ENCODE measurements at places on chromosomes 5 and 9.

DNA sequence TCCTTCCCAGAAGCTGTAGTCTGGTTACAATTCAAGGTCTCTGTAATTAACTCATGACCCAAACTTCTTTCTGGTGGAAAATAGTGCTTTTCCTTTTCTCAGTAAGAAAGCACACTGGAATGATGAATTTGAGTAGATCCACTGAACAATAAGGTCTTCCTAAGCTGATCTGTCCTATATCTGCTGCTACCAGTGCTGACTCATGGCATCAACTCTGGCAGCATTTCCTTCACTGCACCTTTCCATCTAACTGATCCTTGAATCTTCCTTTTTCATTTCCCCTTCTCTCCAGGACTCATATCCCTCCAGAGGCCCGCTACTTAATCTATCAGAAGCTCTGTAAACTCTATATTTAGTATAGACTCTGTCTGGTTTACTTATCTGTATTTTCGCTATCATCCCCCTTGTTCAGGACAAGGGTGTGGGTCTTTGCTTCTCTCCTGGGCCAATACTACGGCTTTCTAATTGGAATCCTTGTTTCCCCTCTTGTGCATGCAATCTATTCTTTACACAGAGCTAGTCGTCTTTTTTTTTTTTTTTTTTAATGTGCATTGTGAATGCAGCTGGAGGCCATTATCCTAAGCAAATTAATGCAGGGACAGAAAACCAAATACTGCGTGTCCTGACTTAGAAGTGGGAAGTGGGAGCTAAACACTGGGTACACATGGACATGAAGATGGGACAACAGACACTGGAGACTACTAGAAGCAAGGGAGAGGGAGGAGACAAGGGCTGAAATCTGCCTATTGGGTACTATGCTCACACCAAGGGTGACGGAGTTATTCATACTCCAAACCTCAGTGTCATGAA is 192.2 kb upstream of the RPS23 start:
- no peak for DNase-seq

- no peak for DNase-seq
These were observed 351.1 kb upstream of the IRX2 start for GRCh38 chr5:3102531-3102930.

- DNase-seq: no peak
These were observed 133.4 kb downstream of the ESM1 start for GRCh38 chr5:54852007-54852406.

GRCh38 chr5:6941631-6942030 is 228.4 kb downstream of the TENT4A start:
- DNase-seq: no peak

- DNase-seq: no peak
These were observed 61.3 kb upstream of the TYRP1 start for GRCh38 chr9:12631866-12632265.

- no peak for DNase-seq
These were observed 545.2 kb upstream of the ACO1 start for GRCh38 chr9:31839273-31839672.

GRCh38 chr9:114285166-114285867 is 37.6 kb upstream of the ORM1 start:
- no peak for DNase-seq

DNA sequence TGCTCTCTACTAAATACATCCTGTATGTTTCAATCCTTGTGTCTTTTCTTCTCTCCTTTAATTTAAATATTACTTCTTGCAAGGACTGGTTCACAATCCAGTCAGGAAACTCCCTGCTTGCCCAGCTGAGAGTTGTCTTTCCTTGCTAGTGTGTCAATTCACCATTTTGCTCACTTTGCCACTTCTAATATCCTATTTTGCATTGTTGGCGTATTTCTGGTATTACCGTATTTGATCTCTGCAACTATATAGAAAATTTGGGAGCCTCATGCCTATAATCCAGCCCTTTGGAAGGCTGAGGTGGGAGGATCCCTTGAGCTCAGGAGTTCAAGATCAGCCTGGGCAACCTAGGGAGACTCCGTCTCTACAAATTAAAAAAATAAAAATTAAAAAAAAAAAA is 90.5 kb upstream of the TTC23L start:
- no peak for DNase-seq

DNA sequence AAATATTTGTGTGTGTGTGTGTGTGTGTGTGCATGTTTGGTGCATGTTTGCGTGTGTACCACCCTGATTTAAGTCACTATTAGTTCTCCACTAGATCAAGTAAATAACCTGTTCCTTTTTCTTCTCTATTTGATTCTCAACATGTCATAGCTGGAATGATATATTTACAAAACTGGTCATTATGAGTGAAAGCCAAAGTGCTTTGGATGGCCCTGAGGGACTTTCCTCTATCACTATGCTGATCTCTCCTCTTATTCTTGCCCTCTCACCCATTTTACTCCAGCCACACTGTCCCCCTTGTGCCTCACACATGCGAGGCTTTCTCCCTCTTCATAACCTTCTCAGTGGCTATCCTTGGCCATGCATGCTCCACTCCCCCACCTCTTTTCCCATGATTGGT is 144.6 kb upstream of the NMUR2 start:
- no peak for DNase-seq

GRCh38 chr5:66542711-66543110 is 53.5 kb upstream of the MAST4 start:
- no peak for DNase-seq

DNA sequence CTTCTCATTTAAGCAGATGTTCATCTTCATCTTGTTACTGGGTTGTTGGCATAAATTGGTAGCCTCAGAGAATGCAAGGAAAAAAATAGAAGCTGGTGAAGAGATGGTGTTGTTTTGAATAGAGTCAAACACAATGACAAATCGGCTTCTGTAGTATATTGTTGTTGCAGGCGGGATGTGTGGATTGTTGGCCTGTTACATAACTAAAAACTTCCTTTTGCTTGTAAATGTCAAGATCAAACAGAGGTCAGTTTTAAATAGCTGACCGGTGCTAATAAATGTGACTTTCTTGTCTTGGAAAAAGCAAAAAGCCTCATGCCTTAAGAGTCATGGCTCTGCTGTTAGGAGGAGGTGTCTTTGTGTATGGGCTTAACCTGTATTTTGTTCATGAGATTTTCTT is 59.2 kb downstream of the CCDC192 start:
- no peak for DNase-seq

DNA sequence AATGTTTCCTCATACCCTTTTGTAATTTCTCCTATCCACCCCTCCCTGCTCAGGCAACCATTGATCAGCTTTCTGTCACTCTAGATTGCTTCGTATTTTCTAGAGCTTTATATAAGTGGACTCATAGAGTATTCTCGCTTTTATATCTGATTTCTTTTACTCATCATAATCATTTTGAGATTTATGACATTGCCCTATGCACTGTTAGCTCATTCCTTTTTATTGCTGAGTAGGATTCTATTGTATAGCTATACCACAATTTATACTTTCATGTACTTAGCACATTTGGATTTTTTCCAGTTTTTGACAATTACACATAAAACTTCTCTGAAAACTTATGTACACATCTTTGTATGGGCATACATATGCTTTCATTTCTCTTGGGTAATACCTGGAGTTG is 68.9 kb downstream of the MEGF10 start:
- DNase-seq: no peak

DNA sequence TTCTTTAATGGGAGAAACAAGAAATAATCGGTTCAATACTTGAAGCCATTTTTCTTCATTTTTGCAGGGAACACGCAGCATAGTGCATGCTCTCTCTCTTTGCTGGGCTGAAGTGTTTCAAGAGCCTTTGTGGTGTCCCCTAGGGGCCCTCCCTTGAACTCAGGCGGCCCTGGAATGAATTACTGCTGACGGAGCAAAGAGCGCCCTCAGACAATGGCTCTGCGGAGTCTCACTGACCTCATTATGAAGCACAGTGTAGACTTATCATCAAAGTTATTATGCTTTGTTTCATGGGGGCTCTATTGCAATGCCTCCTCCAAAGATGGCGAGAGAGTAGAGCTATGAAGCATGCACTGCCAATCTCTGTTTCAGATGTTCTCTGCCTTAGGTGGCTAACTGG is 64.8 kb upstream of the ADCY2 start:
- DNase-seq: no peak

- no peak for DNase-seq
These were observed 164.2 kb downstream of the ACTL7B start for GRCh38 chr9:108691614-108692013.

DNA sequence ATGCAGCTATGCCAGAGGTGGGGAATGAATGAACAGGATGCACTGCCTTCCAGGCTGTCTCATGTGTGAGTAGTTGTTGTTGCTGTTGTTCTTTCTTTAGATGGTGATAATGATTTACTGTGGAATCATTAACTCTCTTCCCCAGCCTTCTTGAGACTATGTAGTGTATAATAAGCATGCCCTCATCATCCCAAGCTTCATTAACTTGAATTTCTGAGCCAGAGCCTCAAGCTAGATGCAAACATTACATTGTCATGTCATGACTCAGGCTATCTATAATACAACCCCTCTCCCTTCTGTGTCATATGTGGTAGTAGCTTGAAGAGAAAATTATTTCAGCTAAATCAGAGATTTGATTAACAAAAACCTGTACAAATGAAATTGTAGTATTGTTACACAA is 10.0 kb upstream of the ADAMTSL1 start:
- DNase-seq: no peak

DNA sequence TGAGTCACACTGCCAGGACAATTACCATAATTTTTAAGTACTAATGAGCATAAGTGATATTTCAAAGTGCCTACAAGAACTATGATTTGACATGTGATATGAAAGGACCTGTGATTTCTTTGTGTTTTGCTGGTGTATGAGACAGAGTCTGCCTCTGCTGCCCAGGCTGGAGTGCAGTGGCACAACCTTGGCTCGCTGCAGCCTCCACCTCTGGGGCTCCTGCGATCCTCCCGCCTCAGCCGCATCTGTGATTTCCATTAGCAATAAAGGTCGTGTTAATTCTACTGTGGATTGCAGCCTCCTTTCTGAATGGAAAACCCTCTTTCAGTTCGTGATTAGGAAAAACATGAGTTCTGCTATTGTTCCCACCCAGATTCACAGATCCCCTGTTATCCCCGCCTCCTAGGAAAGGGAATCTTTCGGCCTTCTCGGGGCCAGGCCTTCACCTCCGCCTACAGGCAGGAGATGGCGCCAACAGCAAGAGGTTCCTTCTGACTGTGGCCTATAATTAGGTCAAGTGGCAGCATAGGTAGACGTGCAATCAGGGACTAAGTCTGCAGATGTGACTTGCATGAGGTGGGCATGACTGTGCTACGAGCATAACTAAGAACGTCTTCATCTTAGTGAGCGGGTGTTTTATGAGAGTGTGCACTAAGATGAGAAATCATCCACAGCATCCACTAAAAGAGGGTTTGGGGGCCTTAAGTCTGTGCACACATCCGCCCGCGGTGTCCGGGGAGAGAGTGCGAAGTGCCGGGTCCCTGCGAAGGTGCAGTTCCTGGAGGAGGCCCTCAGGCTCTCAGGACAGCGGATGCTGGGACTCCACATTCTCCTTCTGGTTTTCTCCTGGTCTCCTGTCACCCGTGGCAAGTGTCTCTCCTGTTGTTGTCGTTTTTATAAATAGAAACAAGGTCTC is 23.1 kb downstream of the TRIM7 start:
- no peak for DNase-seq

DNA sequence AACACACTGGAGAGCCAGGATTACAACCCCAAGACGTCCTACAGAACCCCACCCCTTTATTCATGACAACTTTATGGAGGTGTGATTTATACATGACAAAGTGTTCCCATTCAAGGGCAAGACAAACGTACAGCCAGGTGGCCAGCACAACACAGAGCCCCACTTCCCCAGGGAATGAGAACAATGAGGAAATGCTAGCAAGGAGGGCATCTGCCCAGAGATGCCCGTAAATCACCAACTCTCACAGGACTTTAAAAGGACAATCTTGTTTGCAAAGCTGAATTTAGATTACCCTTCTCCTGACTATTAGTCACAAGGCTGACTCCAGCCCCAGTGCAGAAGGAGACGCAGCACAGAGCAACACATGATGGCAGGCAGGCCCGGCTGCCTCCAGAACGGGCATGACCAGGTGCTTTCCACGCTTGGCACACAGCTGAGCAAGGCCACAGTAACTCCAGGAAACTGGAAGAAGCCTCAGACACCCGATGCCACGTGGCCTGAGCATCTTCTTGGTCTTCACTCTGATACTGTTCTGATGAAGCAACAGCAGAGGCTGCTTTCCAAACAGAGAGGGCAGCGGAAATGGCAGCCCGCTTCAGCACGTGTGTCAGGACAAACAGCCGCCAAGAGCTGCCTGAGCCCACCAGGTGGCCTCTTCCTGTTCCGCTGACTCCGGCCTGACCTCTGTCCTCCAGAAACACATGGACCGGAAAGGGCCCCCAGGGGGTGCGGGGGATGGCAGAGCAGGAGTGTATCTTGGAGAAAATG is 51.4 kb downstream of the ROR2 start:
- no peak for DNase-seq

GRCh38 chr5:68522863-68523262 is 307.3 kb downstream of the PIK3R1 start:
- DNase-seq: no peak

DNA sequence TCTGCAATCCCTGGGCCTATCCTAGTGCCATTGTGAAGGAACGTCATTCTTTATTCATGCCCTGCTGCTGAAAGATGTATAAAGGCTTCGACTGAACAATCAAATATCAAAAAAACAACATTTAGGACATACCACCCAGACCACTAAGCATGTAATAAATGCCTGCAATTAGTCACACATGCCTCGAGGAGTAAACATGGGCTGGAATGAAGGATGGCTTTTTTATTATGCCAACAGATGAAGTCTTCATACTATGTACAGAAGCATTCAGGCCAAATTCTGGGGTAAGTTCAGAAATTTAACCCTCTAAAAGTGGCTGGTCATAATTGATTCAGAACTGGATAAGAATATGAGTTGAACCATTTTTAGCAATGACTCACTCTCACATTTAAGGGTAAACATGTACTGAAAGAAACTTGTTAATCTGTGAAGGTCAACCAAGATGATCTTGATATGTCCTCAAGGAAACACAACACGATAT is 38.1 kb downstream of the FAM240B start:
- no peak for DNase-seq

DNA sequence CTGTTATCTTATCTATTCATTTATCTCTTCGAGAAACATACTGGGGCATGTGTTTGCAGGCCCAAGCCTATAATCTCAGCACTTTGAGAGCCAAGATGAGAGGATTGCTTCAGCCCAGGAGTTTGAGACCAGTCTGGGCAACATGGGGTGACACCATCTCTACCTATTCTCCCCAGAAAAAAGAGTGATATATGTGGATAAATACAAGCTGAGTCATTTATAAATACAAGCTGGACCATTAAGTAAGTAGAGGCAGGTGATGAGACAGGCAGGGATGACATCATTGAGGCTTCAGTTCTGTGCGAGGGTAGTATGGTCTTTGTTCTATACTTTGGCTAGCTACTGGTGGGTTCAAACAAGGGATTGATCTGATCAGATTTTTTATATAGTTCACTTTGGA is 25.6 kb downstream of the PBX3 start:
- no peak for DNase-seq

GRCh38 chr5:72770266-72770665 is 46.2 kb upstream of the TNPO1 start:
- DNase-seq: no peak

- DNase-seq: no peak
These were observed 1.4 kb downstream of the ODF2 start for GRCh38 chr9:128457207-128457606.

All from putamen (tissue), 1 donor.